ENCODE measurements at places on chromosomes 2 and 18.

GRCh38 chr18:3150274-3150673, 69.5 kb downstream of the MYOM1 start:
- no peak for DNase-seq

GRCh38 chr18:55124078-55124763, 165.0 kb upstream of the CCDC68 start:
- no peak for DNase-seq

GRCh38 chr2:47208852-47209606, 53.9 kb upstream of the STPG4 start:
- no peak for DNase-seq

DNA sequence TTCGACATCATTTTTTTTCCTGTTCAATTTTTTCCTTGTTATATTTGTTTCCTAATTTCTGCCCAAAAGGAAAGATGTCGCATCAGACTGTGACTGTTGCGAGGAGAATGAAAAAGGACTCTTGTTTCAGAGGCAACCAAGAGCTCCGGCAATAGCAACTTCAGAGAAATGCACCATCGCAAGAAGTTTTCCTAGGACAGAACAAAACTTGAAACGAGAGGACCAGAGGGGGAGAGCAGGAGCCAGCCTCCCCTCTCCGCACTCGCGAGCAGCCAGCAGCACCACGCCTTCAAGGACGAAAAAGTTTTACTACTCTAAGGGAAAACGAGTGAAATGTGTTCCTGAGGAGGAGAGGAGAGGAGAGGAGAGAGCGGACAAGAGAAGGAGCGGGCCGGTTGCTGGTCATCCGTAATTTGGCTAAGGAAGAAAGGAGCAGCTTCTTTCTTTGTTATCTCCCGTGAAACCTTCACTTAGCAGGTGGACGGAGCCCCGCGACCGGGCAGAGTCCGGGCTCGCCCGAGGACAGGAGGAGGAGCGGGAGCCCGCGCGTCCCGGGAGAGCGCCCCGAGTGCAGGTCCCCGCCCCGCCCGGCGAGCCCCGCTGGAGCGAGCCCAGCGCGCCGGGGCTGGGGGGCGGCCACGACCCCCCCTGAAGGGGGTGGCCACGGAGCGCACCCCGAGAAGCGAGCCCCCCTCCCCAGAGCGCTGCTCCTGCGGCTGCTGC, 744 bp downstream of the POU3F3 start:
- DNase-seq, result no peak

GRCh38 chr2:121667618-121668017, 18.4 kb upstream of the CLASP1 start:
- DNase-seq, result no peak

GRCh38 chr2:190052307-190052706, 10.2 kb downstream of the MSTN start:
- no peak for DNase-seq

- DNase-seq, result no peak
Observed at GRCh38 chr2:19746611-19747309, 155.0 kb downstream of the TTC32 start.

- DNase-seq, result no peak
Observed at GRCh38 chr18:2180586-2180985, 390.7 kb downstream of the METTL4 start.

DNA sequence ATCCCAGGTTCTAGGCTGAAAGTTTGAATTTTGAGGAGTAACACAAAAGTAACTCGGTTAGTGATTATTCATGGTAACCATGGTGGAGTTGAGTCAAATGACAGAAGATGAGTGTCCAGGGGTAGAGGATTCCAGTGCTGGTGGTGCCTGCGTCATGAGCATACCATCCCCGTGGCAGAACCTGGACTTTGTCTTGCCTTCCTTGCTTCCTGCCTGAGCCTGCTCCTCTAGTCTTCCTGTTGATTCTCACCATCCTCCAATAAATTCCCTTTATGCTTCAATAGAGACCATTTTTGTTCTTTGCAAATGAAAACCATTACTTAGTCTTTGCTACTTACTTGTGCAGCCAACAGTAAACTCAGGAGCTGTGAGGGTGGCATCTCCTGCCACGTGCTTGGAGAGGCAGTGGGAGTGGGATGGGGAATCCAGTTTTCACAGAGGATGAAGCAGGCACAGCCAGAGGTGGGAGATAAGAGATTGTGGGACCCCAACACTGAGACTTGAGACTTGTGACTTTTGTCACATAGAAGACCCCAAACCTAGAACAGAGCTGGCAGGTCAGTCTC, 4.1 kb upstream of the YES1 start:
- no peak for DNase-seq

DNA sequence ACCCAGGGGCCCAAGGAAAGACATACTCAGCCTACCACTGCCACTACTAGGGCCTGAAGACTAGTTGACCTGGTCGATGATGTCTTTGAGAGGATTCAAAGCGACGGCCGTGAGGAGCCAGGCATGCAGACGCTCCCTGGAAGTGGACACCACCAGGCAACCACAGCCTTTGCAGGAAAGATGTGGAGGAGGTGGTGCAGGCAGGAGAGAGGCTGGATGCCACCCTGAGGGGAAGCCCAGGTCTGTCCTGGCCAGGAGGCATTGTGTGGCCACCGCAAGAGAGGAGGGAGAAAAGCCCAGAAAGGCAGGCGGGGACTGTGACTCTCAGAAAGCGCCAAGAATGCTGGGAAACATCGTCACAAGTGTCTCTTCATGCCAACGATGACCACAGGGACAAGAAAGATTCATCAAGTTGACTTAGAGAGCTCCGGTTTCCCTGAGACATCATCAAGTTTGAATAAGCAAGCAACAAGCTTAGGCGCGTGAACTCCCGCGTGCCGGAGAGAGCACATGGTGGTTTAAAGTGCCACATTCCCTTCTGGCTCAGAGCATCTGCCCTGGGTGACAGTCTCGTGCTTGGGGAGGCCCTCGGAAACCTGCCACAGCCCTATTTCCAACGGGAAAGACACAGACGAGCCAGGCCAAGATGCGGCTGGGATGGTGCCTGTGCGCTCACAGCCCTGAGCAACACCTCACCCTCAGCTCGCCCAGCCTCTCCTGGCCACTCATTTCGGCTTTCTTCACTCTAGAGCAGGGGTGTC, 464.5 kb upstream of the SALL3 start:
- no peak for DNase-seq

DNA sequence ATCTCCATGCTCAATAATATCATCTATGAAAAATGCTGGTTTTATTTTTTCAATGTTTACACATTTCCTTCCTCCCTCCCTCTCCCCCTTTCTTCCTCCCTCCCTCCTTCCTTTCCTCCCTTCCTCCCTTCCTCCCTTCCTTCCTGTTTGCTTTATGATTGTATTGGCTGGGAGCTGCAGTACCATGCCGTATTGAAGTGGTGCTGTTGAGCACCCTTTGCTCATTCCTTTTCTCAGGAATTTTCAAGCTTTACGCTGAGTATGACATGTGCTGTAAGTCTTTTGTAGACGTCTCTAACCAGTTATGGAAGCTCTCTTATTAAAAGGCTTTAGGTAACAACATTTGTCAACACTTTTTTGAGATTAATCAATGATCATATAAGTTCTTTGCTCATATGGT, 100.4 kb downstream of the SNTG2 start:
- DNase-seq, result no peak

DNA sequence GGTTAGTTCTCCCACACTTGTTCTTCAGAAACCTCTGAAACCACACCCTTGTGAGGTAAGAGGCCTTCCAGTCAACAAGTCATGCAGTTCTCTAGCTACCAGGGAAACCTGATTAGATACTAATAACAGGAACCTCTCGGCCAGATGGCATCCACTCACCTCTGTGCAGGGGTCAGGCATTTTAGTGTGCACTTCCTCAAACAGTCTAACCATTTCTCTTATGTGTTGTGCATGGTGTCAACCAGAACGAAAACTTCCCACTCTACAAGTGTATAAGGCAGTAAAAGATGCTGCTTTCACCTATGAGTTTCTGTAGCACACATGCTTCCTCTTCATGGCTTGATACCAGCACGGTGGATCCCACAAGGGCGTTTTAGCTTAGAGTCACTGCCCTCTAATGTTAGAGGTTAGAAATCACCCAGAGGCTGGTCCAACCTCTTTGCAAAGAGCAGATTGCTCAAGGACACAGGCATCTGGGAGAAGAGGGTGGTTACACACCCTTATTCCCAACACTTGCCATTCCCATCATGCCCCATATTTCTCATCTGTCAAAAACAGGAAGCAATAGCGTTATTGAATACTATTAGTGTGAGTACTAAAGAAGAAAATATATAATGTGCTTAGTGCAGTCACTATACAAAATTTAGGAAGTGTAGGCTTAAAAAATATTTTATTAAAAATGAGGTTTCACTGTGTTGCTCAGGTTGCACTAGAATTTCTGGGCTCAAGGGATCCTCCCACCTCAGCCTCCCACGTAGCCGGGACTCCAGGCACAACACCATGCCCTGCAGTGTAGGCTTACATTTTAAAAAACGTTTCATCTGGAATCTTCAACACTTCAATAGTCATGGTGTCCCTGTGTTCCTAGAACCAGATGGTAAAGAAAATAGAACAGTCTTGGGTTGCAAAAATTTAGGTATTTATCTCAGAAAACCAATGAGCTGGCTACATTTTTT, 34.5 kb upstream of the RAB31 start:
- no peak for DNase-seq

All from suprapubic skin (tissue), 4 donors.